ENCODE measurements at places on chromosomes 13 and 19.

DNA sequence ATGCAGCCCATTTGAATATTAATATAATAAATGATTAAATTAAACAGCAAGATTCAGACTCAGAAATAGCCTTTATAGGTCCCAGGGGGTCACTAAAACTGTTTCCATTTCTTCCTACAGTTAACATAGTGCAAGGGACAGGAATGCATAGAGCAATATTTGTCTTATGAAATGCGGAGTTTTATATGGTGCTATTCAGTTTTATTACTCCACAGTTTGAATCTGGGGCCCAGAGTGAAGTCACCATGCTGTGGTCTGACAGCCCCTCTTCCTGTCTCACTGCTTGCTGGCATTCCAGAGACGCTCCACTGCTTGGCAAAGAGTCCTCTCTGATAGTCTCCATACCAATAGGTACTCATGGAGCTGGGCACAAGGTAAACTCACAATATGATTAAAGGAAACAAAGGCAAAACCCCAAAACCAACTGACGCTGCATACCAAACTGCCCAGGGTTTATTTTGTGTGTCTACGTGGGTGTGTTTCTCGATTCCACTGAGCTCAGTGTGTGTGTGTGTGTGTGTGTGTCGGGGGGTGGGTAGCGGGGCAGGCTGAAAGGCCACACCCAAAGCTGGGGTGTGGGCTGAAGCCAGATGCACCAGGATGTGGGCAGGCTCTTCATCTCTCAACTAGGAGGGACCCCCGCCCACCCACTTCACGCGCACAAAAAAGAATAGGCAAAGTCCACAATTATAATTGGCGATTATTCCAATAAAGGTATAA lies 277.9 kb downstream of the TSHZ3 start:
- peak; percentile 64 for DNase-seq

DNA sequence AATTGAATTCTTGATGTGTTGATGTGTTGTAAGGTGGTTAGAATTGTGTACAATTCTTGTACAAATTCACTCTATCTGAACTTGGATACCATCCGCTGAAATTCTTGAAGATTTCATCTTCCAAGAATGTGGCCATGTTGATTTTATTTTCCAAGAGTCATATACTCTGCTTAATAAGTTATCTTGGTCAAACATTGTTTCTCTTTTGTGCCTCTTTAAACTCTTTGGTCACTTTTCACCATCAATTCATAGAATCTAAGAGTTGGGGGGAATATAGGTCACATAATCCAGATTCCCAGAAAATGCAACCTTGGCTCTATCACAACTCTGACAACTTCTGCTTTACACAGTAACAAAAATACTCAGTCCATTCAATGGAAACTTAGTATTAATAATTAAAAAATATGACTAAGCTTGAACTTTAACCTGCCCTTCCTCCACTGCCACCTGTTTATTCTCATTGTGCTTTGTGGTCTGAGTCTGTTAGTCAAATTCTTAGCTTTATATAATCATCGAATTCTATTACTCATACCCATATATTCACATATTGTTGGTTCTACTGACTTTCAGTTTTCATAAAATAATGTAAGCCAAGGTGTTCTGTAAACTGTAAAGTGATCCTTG lies 373.2 kb downstream of the LMO7 start:
- DNase-seq, result no peak

DNA sequence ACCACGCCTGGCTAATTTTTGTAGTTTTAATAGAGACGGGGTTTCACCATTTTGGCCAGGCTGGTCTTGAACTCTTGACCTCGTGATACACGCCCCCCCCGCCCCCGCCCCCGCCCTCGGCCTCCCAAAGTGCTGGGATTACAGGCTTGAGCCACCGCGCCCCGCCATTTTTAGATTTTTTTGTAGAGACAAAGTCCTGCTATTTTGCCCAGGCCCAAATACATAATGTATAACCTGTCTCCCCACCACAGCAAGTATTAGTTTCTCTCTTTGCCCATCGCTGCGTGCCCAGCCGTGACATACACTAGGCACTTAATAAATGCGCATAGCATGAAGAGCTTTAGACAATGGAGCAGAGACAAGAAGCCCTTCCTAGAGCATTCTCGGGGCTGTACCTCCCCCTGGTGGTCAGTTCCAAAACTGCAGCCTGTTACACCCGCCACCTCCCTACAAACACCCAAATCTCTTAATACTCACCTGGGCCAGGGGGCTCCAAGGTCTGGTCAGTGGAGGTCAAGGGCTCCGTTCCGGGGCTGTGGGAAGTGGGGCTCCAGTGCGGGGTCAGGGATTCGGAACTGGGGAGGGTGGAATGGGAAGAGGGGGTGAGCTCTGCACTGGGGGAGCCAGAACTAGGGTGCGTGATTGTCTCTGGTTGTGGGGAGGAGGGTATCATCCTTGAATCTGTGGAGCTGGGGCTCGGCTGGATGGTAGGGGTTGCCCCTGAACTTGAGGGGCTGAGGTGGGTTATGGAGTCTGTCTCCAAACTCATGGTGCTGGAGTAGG lies 22.5 kb downstream of the IQCN start:
- DNase-seq, result peak; percentile 61

GRCh38 chr19:13010992-13011652 lies 15.8 kb downstream of the NFIX start:
- no peak for DNase-seq

DNA sequence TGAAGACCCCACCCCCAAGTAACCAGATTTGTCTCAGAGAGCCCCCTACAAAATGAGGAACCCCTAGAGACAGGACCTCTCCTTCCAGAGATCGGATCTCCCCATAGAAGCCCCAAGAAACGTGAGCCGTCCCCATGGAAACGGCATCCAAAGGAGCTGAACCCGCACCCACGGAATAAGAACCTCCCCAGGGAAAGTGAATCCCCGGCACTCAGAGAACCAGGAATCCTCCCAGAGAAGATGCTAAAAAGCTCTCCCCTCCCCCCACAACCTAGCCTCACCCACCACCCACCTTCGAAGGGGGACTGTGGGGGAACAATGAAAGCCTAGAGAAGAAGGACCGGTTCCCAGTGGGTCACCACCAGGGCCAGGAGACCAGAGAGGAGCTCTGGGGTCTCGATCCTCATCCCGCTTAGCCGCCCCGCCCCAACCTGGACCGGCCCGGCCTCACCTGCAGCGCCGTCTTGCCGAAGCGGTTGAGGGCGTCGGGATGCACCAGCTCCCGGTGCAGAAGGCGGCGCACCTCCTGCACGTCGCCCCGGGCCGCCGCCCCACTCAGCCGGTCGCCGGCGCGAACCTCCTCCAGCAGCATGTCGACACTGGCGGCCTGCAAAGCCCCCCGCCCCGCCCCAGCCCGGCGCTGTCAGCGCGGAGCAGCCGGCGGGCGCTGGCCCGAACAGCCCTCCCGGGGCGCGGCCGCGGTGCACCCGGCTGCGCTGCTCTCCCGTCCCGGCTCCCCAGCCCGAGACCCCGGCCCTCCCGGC lies 535 bp downstream of the CDKN2D start:
- no peak for DNase-seq

GRCh38 chr13:23817830-23818229 lies 71.4 kb downstream of the MIPEP start:
- DNase-seq, result no peak

DNA sequence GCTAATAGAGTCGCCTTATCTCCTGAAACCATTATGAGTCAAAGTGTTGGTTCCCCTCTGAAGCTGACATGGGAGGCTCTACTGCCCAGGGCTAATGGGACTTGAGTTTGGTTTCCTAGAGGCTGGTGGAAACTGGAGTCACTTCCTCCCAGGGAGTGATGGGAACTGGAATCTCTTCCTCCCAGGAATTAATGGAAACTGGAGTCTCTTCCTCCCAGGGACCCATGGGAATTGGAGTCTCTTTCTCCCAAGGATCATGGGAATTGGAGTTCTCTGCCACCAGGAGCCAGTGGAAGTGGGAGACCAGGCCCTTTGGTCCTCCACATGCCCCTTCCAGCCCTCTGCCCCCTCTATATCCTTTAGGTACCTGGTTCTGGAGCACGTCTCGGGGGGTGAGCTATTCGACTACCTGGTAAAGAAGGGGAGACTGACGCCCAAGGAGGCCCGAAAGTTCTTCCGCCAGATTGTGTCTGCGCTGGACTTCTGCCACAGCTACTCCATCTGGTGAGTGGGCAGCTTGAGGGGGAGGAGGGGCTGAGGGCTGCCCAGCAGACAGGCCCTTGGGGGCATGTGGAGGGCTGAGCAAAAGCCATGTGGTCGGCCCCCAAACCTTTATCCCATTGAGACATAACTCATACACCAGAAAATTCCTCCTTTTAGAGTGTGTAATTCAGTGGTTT lies 5.5 kb downstream of the BRSK1 start:
- peak; percentile 12 for DNase-seq

GRCh38 chr13:98273824-98274742 lies 97.0 kb upstream of the RNF113B start:
- no peak for DNase-seq

GRCh38 chr19:17996826-17997316 lies 11.1 kb upstream of the ARRDC2 start:
- DNase-seq, result peak; percentile 74

- no peak for DNase-seq
These were observed 438.6 kb downstream of the KLF5 start for GRCh38 chr13:73497430-73497829.

DNA sequence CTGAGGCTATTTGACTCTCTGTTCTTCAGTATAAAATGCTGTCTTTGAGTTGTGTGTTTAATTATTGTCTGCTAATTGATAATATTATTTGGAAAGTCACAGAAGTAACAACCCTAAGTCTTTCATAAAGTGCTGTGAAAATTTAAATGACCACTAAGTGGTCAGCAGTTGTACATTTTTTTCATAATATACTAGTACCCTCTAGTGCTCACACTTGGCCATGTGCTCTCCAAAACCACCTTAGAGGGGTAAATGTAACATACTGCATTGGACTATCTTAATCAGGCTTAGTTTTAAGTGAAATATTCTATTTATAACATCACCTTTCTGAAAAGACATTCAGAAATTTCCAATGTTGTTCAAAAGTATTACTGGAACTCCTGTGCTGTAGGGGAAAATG lies 745.3 kb downstream of the GPC5 start:
- no peak for DNase-seq

DNA sequence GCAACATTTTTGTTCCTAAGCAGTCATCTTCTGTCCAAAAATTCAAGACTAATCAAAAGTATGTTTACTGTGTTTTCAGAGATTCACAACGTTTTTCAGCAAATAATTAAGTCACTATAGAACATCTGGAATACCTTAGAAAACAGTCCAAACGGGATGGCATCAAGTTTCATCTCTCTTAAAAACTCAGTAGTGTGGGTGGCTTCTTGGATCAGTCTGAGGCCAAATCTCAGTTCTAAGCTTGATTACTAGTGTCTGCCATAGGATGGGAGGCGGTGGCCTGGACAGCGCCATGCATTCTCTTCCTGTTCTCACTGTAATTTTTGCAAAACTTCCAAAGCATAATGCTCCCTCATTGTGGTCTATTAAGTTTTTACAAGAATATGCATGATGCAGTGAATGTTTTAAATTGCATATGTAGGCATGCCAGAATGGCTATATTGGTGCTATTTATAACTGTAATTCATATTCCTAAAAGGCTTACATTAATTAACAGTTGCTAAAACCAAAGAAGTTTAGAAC lies 37.1 kb downstream of the ANKRD10 start:
- no peak for DNase-seq

GRCh38 chr13:30727491-30728355 lies 7.6 kb upstream of the ALOX5AP start:
- no peak for DNase-seq

DNA sequence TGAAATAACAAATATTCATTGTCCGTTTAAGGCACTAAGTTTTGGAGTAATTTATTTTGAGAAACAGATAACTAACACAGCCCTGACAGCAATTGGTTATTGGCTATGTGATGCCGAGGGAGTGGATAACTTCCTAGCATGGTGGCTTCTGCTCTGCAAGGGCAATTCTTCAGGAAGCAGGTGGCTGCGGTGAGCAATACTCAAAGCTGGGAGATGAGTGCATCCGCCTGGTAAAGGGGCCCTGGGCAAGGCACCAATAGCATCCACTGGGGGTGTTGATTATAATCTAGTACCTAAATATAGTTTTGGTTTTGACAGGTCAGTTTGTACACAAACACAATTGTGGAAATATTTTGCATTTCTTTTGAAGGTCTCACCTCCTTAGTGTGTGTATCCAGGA lies 41.0 kb downstream of the CCDC70 start:
- DNase-seq, result no peak

GRCh38 chr13:25291691-25292090 lies 4.4 kb upstream of the MTMR6 start:
- no peak for DNase-seq

DNA sequence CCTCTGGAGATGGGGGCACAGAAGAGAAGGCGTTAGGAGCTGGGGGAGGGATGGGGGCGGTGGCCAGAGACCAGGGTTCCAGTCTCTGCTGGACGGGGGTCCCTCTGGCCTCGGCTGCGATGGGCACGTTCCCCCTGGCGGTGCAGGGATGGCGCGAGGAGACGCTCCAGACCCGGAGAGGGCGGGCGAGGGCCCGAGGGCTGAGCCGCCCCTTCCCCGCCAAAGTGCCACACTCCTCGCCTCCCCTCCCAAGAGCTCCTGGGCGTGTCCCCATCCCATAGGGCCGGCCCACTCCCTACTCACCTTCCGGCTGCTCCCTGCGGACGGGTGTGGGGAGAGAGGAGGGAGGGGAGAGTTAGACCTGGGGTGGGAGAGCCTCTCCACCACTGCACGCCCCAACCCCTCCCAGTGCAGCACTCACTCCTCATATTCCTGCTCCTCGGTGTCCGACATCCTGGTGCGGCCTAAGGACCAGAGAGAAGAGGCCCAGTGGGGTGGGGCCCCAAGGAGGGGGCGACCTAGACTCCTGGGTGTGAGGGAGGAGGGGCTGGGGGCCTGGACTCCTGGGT lies 2.2 kb downstream of the TNNT1 start:
- no peak for DNase-seq

DNA sequence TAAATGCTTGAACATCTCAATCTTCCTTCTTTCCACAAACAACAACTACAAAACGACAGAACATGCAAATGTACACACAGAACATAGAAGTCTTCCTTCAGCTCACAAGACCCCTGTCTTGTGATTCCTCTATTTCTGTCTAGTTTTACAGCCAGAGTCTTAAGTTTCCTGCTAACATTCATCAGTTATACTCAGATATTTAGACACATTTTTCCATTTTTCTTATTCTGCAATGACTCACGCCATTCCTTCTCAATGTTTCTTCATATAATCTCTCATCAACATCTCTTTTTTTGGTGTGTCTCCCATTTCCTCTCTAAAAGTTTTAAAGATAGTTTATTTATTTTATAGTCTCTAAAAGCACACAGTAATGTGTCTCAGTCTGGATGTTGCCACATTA lies 1872.9 kb upstream of the PCDH20 start:
- peak; percentile 61 for DNase-seq

- peak; percentile 40 for DNase-seq
These were observed 108.7 kb downstream of the ESD start for GRCh38 chr13:46688306-46688705.

Data from fibroblast of skin of scalp (primary cell).